ENCODE measurements at places on chromosomes 12 and 14.

DNA sequence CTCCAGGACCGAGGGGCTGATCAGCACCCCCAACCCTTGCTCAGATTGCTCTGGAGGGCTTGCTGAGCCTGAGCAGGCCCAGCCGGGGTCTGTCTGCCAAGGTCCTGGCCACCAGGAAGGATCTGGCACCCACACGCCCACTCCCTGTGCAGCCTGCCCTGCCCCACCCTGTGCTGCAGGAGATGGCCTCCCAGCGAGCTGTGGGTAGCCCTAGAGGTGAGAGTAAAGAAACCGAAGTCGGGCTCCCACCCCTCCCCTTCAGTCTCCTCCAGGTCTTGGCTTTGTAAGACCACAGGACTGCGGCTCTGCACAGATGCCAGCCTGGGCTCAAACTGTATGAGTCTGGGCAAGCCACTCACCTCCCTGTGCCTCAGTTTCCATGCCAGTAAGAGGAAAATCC is 307.8 kb downstream of the BCL11B start:
- no peak for DNase-seq

DNA sequence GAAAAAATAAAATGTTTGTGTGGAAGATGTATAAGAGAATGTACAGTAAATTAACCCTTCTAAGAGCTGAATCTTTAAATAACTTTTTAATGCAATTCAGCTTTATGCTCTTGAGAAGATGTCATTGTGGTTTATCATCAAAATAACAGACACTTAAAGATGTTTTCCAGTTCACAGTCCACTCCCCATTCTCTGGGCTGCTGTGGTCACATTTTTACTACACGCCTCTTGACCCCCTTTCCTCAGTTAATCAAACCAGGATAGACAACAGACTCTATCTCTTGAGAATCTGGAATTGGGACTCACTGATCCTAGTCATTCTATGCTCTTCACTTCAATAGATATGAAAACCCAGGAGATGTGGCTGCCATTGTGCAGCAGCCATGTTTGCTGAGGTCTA is 24.7 kb upstream of the OR6J1 start:
- no peak for DNase-seq

- DNase-seq, result no peak
Measured at GRCh38 chr14:86039176-86039575, 509.2 kb downstream of the FLRT2 start.

GRCh38 chr14:72201645-72202044 is 269.4 kb downstream of the RGS6 start:
- no peak for DNase-seq

DNA sequence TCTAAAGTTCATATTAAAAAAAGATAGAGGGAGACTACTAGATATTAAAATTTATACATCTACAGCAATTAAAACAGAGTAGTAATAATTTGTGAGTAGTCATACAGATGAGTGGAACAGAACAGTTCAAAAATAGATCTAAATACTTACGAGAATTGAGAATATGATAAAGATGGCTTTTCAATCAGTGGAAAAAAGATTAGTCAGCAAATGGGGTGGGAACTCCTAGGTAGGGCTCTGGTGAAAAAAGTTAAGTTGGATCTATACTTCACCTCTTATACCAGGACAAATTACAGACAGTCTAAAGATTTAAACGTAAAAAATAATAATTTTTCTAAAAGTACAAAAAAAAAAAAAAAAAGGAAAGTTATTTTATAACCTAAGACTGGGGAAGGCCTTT is 66.9 kb downstream of the GPATCH2L start:
- no peak for DNase-seq

DNA sequence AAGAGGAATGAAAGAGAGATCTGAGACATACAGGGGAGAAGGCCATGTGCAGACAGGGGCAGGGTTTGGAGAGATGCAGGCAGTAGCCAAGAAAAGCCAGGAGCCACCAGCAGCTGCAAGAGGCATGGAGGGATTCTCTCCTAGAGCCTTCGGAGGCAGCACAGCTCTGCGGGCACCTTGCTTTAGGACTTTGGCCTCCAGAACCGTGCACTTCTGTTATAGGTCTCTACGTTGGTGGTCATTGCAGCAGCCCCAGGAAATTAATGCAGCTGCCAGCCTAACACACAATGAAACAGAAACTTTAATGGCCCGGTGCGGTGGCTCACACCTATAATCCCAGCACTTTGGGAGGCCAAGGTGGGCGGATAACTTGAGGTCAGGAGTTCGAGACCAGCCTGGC is 14.7 kb upstream of the VRK1 start:
- no peak for DNase-seq

DNA sequence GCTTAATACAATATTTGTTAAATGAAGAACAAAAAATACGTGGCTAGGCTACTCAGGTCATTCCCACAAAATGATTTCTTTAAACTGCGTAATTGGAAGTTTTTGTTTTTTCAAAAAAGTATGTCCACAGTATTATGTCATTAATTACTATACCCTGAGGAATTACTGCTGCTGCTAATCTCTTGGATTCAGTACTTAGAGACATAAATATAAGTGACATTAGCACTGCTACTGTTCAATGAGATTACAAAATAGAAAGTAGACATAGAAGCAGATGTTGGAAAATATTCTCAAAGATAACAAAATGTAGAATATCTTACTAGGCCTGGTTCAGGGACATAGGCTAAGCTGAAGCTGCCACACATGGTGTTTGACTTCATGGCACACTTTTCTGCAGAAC is 36.3 kb downstream of the HMGA2 start:
- no peak for DNase-seq

GRCh38 chr12:130362060-130362459 is 24.4 kb downstream of the PIWIL1 start:
- DNase-seq, result no peak

- DNase-seq, result no peak
Measured at GRCh38 chr12:40959041-40959440, 229.1 kb upstream of the PDZRN4 start.

GRCh38 chr12:131681257-131681620 is 29.7 kb upstream of the SFSWAP start:
- no peak for DNase-seq

DNA sequence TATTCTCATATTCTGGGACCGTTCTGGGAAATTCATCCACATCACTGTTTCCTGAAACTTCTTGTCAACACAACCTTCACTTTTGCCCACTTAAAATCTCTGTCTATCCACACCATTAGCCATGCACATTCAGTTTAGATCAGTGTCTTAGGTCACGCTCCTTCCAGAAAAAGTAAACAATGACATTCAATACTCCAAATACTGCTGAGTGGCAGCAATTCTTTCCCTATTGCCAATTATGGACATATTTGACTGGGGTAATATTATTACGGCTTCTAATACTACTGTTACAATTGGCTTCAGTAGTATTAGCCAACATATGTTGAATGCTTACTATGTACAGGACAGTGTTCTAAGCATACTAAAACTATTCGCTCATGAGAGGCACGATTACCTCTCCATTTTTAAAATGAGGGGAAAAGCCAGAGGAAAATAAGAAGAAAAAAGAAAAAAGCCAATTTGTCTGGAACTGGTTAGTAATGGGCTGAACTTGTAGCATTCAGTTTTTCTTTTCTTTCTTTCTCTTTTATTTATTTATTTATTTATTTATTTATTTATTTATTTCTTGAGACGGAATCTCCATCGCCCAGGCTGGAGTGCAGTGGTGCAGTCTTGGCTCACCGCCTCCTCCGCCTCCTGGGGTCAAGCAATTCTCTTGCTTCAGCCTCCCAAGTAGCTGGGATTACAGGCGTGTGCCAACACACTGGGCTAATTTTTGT is 23.4 kb downstream of the LTBR start:
- no peak for DNase-seq

DNA sequence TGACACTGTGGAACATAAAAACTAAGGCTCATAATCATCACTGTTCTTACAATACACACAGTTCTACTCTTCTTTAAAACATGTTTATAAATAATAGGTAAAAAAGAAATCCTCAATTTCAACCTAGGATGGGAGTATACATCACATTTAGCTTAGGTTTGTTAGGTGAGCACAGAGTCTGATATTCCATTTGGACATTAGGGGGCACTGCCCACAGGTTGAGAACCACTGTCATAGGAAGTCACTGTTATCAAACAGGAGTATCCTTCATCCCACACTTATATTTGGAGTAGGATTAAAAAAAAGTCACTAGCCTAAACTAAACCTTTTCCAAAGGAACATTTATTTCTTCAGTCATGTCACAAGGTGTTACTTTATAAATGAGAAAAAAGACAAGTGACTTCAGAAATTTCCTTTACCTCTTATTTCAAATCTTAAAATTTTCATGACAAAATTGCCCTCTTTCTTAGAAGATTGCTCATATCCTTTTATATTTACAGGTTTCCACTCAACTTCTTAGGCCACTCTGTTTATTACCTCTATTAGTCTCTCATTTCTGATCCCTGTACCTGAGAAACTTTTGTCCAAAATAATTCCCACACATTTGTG is 240.6 kb downstream of the CPNE8 start:
- DNase-seq, result no peak

DNA sequence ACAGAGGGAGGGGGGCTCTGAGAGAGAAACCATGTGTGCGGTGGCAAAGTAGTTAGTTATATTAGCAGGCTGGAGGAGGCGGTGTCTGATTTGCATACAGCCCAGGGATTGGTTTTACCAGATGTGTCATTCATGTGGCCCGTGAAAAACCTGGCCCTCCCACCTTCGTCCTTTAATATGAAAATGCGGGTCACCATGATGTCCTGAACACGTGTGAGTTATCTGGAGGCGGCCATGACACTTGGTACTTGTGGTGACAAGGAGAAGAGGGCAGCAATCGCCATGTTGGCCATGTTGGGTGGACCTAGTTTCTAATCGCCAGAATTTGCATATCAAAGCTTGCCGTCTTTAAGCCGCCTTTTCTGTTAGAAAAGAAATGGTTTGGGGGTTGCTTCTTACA is 108.8 kb downstream of the RAD51B start:
- DNase-seq, result no peak

DNA sequence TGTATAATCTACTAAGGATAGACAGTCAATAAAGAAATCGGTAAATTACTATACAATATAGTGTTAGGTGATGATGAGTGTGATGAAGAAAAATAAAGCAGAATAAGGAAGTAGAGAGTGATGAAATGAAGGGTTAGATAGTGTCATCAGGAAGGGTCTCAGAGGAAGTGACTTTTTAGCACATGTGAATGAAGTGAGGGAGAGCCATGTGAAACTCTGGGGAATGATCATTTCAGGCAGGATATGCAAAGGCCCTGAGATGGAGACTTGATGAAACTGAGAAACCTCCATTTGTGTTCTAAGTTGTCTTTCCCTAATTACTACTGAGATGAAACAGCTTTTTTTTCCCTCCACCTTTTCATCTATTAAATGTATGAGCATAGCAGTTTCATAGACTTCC is 19.4 kb upstream of the GNPTAB start:
- DNase-seq, result no peak

GRCh38 chr12:78146365-78146772 is 315.7 kb downstream of the NAV3 start:
- peak; percentile 2 for DNase-seq

DNA sequence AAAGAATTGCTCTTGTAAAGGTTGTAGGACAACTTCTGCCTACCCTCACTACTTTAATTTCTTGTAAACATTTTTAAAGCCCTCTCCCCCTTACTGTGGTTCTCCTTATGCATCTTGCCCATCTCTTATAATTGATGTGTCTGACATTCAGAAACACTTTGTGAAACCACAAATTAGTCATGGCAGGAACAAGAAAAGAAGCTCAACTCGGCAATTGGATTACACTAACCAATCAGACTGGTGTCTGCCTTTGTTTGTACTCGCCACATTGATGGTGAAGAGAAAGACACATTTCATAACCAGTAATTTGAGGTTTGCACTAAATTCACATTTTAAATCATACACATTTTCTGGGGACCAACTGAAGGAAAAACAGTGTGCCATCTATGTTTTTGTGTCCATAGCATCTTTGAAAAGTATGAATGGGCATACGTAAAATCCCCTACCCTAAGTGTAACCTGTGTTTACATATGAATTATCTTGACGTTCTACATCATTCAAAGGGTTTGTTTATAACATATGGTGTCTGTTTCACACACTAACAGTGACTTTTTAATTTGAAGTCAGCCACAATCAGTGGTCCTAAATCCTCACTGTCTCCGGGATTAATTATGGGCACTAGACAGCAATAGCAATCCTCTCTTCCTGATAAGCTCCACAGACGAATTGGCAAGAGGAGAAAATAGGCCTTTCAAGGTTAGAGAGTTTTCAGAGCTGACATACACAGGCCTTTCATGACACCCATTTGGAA is 49.9 kb downstream of the OTX2 start:
- peak; percentile 6 for DNase-seq

DNA sequence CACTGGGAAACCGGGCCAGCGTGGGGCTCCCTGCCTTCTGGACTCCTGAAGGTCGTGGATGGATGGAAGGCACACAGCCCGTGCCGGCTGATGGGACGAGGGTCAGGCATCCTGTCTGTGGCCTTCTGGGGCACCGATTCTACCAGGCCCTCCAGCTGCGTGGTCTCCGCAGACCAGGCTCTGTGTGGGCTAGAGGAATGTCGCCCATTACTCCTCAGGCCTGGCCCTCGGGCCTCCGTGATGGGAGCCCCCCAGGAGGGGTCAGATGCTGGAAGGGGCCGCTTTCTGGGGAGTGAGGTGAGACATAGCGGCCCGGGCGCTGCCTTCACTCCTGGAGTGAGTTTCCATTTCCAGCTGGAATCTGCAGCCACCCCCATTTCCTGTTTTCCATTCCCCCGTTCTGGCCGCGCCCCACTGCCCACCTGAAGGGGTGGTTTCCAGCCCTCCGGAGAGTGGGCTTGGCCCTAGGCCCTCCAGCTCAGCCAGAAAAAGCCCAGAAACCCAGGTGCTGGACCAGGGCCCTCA is 26.9 kb downstream of the HIP1R start:
- DNase-seq, result no peak

DNA sequence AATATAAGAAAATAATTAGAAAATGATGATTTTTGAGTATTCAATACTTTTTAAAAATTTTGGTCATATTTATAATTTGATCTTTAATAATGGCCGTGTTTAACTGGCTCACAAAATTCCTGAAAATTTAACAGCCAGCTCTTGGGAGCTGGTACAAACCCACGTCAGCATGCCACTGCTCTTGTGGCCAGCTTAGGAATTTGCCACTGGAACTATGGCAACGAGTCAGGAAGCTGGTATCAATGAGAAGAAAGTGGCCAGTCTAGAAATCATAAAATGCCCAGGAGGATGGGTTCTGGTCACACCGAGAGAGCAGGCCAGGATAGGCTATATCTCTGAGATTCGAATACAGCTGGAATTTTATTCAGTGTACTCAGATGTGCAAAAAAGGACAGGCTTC is 72.2 kb upstream of the PLEKHG3 start:
- DNase-seq, result no peak

DNA sequence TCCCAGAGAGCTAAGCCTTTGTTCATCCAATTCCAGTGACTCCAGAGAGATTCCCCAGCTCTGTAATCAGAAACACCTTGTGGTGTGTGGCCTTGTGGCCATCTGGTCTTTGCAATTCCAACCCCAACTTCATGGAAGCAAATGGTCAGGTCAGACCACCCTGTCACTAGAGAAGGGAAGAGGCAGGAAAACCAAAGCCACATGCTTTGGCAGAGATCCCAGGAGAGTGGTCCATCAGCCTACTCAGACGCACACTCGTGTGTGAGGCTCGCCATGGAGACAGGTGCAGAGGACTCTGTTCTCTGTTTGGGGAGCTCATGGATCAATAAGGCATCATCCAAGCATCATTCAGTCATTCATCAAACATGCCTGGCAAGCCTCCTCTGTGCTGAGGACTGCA is 46.2 kb upstream of the TUNAR start:
- DNase-seq, result no peak
